Transverse colon (tissue), 4 donors: ENCODE measurements at places on chromosomes 11 and 22. TPM values are rescaled to one million over a fixed set of nuclear protein-coding genes. Genes with fewer than 3 reads are reported as not detected.
A peak's percentile ranks its signal among the peaks of the same experiment; 100 is the strongest.

DNA sequence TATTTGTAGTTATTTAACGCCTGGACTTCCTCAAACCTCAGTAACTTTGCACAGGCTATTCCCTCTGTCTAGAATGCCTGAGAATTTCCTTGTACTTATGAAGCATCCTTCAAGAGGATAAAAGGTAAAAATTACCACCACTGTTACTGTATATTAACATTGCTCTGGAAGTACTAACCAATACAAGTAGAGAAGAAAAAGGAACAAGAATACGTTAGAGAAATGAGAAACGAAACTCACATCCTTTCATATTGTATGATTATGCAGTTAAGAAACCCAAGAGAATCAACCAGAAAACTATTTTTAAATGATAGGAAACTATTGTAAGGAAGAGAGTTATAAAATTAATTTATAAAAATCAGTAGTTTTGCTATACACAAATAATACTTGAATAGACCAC is 48.2 kb upstream of the OR5P2 start:
- H3K27ac ChIP-seq, result no peak overlapping the region
- H3K4me3 ChIP-seq, result no peak overlapping the region
- H3K36me3 ChIP-seq, result no peaks in the 10 kb centered on the region
- no peaks in the 10 kb centered on the region for H3K27me3 ChIP-seq

GRCh38 chr11:115219376-115219775 is 284.8 kb downstream of the CADM1 start:
- no peak for DNase-seq
- no peaks in the 10 kb centered on the region for H3K27me3 ChIP-seq
- no peaks in the 10 kb centered on the region for H3K36me3 ChIP-seq
- no peak overlapping the region for H3K27ac ChIP-seq

GRCh38 chr22:24105013-24105360 is 76.3 kb upstream of the SUSD2 start:
- peaks cover 6% of the 10 kb centered on the region for H3K4me1 ChIP-seq
- DNase-seq, result no peak
- H3K4me3 ChIP-seq, result no peak overlapping the region
- H3K27ac ChIP-seq, result peak overlapping the region; percentile 69

- no peak overlapping the region for H3K27ac ChIP-seq
- no peak for DNase-seq
- no peaks in the 10 kb centered on the region for H3K36me3 ChIP-seq
- peaks cover 21% of the 10 kb centered on the region for H3K4me1 ChIP-seq
Observed at GRCh38 chr11:61795876-61796526, 3.3 kb downstream of the FEN1 start.

- DNase-seq, result no peak
- H3K4me1 ChIP-seq, result no peaks in the 10 kb centered on the region
- no peak overlapping the region for H3K4me3 ChIP-seq
- H3K27ac ChIP-seq, result no peak overlapping the region
Observed at GRCh38 chr11:71182791-71183677, 69.3 kb downstream of the SHANK2 start.

DNA sequence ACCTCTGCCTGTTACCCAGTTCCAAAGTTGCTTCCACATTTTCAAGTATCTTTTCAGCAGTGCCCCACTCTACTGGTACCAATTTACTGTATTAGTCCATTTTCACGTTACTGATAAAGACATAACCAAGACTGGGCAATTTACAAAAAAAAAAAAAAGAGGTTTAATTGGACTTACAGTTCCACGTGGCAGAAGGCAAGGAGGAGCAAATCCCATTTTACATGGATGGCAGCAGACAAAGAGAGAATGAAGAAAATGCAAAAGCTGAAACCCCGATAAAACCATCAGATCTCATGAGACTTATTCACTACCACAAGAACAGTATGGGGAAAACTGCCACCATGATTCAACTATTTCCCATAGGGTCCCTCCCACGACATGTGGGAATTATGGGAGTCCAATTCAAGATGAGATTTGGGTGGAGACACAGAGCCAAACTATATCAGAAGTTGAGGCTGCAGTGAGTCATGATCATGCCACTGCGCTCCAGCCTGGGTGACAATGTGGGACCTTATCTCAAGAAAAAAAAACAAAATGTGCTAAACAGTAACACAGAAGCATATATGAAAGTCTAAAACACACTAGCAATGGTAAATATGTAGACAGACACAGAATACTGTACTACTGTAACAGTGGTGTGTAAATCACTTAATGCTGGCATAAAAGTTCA is 190.3 kb upstream of the ZC3H12C start:
- no peak overlapping the region for H3K4me3 ChIP-seq
- DNase-seq, result no peak
- H3K4me1 ChIP-seq, result no peaks in the 10 kb centered on the region
- no peaks in the 10 kb centered on the region for H3K27me3 ChIP-seq
- H3K27ac ChIP-seq, result no peak overlapping the region

GRCh38 chr22:36204632-36205015 is 3.0 kb upstream of the APOL4 start:
- no peak overlapping the region for H3K27ac ChIP-seq
- no peaks in the 10 kb centered on the region for H3K27me3 ChIP-seq
- peak; percentile 53 for DNase-seq
- H3K4me1 ChIP-seq, result peaks cover 12% of the 10 kb centered on the region
- H3K4me3 ChIP-seq, result no peak overlapping the region

DNA sequence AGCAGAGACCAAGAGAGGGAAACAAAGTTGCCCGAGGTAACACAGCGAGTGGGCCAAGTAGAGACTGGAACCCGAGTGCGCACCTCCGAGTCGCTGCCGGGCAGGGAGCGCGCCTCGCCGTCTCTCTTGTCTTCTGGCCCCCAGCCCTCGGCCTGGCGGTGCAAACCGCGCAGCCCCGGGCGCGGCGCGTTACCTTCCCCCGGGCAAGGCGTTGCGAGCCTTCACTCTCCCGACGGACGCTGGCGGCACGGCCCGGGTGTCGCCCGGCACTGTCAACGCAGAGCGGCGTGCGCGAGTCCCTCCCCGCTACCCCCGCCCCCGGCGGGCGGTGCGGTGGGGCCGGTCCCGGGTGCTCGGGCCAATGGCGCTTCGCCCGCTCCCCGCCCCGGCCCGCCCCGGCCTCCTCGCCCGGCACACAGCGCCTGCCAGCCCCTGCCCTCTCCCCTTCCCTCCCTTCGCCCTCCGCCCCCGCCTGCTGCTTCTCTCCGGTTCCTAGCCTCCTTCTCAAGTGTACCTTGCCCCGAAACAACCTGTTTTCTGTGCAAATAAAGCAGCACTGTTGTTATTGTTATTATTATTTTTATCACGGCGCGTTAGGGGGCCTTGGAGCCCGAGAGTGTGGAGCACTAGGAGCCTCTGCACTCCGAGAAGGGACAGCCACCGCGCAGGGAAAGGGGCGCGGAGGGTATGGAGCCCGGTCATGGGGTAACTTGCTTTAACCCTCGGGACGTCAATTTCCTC is at the start of gene SYTL2:
Gene SYTL2 (minus strand): TSS at position 271 of the 741 bp plus-strand sequence. CDS start 53,416 bp downstream, outside the sequence.
- H3K4me3 ChIP-seq, result peak within 1 kb of the TSS; percentile 96
- H3K4me1 ChIP-seq, result peaks cover 4% of the 10 kb centered on the region
- H3K27me3 ChIP-seq, result no peaks in the 10 kb centered on the region
- no peaks in the 10 kb centered on the region for H3K36me3 ChIP-seq
- DNase-seq, result peak; percentile 88
- H3K27ac ChIP-seq, result peak within 1 kb of the TSS; percentile 80

- H3K27ac ChIP-seq, result peak overlapping the region; percentile 95
- peak; percentile 68 for DNase-seq
- H3K36me3 ChIP-seq, result no peaks in the 10 kb centered on the region
Observed at GRCh38 chr11:68271023-68271780, 571 bp downstream of the C11orf24 start.

The ACRV1 gene
- total RNA-seq, result not detected

The AMOTL1 gene
- 23.9 TPM for total RNA-seq

The MISFA gene
- not detected for total RNA-seq

The IGSF22 gene
- total RNA-seq, result not detected

The CTSW gene
- total RNA-seq, result not detected
